Stimulated activated naive CD8-positive, alpha-beta T cell treated with anti-CD3 and anti-CD28 coated beads, Interleukin-15, Interleukin-2, amounts not matched to agents 100 U/mL and 50 U/mL, for 24 hours (primary cell): ENCODE measurements at places on chromosomes 4 and X.

DNA sequence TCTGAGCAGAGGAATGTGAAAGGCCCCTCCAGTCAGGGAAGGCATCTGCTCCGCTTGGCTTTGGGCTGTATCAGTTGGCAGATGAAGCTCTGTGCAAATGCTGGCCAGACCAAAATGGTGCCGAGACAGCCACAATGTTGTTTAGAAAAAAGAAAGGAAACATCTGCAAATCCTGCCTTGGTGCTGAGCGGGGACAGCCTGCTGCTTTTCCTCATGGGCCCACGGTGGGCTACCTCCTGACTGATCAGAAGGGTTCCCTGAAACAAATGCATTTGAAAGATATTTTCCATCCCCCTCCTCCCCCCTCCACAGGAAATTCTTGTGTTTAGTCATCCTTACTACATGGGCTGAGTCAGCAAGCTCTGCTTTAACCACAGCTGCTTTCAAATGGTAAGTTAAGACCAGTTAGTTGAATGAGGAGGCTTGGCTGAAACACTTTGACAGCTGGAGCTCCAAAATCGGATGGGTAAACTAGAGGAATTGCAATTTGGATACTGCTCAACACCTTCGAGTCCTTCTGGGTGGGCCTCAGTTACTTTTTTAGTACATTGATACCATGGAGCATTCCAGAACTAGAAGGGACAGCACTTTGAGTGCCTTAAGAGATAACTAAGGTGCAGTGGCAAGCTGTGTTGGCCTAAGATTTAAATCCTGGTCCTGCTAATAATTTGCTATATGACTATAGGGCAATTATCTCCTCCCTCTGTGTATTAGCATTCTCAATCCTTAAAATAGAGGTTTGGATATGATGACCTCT is 36.0 kb downstream of the PLAC1 start:
- DNase-seq: peak; percentile 10

DNA sequence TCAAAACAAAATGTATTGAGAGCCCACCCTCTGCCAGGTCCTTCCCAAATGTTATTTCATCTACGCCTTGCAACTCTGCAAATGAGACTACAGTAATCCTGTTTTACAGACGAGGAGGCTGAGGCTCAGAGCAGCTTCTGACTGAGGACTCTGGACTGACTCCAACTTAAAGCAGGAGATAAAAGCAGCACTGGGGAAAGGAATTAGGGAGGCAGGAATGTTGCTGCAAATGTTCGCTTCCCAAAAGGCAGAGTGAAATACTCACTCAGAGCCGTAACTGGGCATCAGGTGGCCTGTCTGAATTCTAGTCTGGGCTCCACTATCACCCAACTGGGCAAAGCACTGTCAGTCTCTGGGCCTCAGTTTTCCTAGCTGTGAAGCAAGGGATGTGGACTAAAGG is 94.7 kb upstream of the SRD5A3 start:
- no peak for DNase-seq

GRCh38 chr4:142379277-142380051 is 466.6 kb downstream of the INPP4B start:
- DNase-seq: no peak

- peak; percentile 60 for DNase-seq
Measured at GRCh38 chr4:151117371-151117962, 18.0 kb downstream of the RPS3A start.

DNA sequence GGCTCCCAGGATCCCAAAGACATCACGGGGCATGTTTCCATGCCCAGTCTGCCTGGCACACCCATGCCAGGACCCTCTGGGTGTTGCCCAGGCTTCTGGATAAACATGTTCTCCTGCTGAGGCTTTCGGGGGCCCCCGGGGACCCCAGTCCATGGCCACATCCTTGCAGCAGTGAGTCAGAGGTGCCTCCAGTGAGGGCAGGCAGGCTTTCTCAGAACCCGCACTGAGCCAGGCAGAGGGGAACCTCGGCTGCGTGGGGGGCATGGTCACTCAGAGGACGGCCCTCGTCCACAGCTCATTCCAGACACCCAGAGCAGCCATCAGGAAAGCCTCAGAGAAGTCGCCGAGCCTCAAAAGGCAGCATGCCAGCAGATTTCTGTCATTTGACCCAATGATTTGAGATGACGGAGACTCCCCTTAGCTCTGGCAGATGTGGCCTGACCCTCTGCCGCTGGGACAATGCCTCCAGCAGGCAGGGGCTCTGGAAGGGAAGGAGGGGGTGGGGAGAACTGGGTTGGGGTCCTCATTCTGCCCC is 54.8 kb downstream of the PPP2R2C start:
- DNase-seq: no peak

DNA sequence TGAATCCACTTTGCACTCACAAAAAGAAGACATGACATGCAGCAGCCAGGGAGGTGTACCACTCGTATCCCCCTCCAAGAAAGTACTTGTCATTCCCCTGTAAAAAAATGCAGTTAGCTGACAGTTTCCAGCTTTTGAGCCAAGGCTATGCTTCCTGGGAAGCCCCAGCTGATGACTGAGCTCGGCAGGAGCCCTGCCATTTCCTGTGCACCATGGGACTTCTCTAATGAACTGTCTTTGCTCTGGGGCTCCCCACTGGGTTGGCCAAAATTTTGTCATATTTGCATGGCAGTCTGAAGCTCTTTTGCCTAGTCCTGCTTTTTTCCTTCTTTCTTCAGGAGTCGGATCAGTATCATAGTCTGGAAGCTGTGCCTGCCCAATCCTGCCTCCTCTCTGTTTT is 104.5 kb upstream of the MAOA start:
- DNase-seq: no peak

- peak; percentile 15 for DNase-seq
Measured at GRCh38 chr4:114807759-114808404, 209.3 kb downstream of the UGT8 start.

- DNase-seq: no peak
Measured at GRCh38 chr4:112896609-112897190, 152.8 kb upstream of the ANK2 start.

- DNase-seq: peak; percentile 73
Measured at GRCh38 chr4:153684182-153684970, at the start of gene TLR2. Gene TLR2, plus strand, starts transcription at chr4:153684280. Its CDS starts 18,628 bp downstream, at chr4:153702908.

- no peak for DNase-seq
Measured at GRCh38 chr4:185369731-185370130, 26.0 kb downstream of the LRP2BP start.

DNA sequence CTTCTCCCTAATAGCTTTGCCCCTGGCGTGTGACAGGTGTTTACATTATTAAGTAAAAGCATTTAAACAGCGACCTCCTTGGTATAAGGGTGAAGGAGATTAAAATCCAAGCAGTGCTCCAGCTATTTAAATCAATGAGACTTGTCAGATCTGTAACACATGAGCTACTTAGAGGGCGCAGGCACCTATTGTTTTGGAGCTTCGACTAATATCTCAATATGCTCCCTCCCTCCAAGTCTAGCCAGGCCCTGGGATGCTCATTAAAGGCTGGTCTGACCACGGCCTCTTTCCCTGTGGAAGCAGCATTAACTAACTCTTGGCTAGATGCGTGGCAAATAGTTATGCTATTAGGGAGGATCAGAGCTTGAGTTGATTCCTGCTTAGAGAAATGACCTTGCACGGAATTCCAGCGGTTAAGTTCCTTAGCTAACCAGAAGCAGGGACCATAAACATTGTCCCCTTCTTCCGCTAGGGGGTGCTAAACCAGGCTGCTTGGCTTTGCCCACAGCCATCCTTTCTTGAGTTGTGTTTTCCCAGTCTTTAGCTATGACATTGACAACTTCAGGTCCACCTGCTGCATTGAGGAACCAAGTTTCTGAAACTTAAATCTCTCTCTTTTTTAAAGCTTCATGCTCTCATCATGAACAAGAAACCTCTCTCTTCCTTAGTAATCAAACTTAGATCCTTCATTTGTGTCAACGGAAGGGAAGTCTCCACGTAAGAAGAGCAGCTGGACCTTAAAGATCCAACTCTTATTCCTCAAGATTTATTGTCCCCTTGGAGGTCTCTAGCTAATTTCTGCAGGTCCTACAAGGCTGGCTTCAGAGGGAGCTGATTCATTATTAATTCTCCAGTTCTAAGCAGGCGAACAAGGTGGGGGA is 80.7 kb upstream of the IGFBP7 start:
- peak; percentile 43 for DNase-seq

DNA sequence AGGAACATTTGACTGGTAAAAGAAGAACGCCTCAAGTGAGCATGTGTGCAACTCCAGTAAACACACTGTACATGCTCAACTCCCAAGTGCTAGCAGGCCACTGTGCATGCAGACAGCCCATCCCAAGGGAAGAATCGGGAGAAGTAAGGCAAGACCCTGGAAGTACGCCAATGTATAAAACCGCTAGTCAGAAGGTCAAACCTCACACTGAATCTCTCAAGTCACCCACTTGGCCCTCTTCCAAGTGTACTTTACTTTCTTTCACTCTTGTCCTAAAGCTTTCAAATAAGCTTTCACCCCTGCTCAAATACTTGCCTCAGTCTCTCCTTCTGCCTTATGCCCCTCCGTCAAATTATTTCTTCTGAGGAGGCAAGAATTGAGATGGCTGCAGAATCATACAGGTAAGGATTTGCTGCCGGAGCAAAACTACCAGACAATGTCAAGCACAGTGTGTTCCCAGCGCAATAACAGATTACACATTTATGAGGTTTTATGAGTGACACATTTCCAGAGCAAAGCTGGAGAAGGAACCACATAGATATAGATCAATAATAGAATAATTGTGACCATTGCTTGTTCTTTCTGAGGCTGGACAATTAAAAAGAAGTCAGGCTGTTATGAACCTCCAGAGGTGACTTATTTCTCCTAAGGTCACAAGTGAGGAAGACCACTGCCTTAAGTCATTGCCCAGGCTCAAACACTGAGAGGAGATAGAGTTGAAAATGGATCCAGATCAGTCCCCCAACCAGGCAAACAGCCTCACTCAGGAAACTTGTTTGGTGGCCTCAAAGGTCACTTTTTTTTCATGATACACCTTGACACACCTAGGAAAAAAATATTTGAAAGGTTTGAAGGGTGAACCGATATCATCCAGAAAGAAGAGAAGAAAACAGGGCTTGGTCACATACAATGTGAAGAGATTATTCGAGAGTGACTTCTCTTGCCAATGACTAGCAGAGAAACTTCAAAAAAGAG is 26.3 kb downstream of the CXCL1 start:
- DNase-seq: no peak

DNA sequence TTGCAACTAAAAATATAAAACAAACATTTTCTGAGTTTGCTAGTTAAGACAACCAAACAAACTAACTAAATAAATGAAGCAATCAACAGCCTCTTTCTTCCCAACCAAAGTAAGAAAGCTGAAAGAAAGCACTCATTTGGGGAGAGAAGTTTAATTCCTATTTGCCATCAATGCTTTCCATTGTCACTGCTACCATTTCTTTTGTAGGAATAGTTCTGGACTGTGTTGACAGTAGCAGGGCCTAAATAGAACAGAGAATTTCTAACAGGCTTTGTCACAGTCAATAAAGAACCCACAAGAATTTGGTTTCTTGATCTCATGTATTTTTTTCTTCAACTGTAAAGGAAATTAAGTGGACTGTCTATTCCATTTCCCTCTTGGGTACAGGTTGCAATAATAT is 1886.4 kb upstream of the TENM3 start:
- no peak for DNase-seq

DNA sequence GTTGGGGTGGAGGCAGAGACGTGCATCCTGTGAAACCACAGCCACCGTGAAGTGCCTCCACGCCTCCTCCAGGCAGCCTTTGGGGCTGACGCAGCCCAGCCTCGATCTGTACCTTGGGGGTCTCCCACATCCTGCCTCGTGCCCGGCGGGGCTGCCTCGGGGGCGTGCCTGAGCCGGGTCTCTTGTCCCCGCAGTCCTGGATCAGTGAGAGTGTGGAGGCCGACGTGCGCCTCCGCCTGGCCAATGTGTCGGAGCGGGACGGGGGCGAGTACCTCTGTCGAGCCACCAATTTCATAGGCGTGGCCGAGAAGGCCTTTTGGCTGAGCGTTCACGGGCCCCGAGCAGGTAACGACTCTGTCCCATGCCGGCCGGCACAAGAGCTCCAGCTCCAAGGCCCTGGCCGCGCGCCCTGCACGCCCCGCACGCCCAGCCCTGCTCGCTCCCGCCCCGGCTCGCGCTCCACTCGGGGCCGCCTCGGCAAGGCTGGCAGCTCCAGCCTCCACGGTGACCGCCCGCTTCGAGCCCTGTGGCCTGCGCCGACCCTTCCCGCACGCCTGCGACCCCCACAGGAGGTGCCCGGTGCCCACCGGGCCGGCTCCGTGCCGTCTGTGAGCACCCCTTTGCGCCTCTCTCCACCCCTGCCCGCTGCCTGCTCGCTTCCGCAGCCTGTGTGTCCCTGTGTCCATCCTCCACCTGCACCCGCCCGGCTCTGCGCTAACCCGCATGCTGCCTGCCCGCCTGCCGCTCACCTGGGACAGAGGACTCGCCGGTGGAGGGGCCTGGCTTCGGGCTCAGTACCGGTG is 9.8 kb downstream of the FGFR3 start:
- DNase-seq: no peak

- DNase-seq: no peak
Measured at GRCh38 chrX:20235755-20236154, 31.0 kb downstream of the RPS6KA3 start.

DNA sequence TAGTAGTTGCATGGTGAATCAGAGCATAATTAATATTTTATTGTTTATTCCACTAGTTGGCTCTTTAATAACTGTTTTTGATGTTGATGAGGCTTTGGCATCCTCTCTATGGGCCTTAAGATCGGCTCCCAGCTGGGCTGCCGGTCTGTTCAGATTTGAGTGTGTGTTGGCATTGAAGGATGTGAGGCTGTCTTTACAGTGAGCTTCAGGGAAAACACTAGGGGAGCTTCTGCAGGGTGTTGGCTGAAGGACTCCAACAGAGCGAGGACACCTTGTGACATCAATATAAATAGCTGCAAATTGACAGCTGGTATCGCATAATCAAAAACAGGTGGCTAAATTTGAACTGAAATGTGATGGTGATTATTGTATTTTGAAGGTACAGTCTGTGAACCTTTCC is 322.0 kb downstream of the FSTL5 start:
- DNase-seq: no peak

- no peak for DNase-seq
Measured at GRCh38 chrX:153406903-153407302, 4.4 kb upstream of the ZFP92 start.

- DNase-seq: peak; percentile 36
Measured at GRCh38 chr4:122826553-122827257, at the start of gene FGF2. Gene FGF2, plus strand, starts transcription at chr4:122826831. Its CDS starts 344 bp downstream, at chr4:122827175.

DNA sequence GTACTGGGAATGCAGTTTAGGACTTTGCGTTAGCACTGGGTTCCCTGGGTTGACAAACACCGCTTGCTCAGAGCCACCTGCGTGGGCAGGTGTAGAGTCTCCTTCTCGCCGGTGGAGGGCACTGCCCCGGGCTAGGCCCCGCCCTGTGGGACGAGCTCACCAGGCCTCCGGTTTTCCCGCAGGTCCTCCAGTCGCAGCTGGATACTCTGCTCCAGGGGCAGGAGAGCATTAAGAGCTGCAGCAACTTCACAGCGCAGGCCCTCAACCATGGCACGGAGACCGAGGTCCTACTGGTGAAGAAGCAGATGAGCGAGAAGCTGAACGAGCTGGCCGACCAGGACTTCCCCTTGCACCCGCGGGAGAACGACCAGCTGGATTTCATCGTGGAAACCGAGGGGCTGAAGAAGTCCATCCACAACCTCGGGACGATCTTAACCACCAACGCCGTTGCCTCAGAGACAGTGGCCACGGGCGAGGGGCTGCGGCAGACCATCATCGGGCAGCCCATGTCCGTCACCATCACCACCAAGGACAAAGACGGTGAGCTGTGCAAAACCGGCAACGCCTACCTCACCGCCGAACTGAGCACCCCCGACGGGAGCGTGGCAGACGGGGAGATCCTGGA is 49.2 kb upstream of the MND1 start:
- DNase-seq: no peak

GRCh38 chrX:134718966-134719317 is 60.7 kb upstream of the PLAC1 start:
- peak; percentile 21 for DNase-seq

- no peak for DNase-seq
Measured at GRCh38 chr4:48681856-48682255, 98.2 kb downstream of the FRYL start.

- no peak for DNase-seq
Measured at GRCh38 chr4:140020457-140021361, 133.3 kb downstream of the MAML3 start.
